ENCODE measurements at places on chromosomes 4 and X.

DNA sequence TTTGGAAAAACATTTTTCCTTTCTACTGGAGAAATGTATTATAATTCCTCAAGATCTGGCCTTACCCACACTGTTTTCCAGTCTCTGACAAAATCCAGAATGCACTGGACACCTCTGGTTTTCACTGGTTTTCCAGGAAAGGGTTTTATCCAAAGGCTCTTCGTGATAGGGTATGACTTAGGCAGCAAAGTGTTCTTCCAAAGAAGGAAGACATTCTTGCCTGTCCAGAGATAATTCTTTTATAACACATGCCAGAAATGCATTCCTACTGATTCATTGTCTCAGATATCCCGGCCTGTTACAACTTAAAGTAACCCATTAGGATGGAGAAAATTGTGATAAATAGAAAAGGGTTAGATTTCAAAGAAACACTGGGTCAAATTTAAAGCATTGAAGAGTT, 2343.1 kb downstream of the PCDH7 start:
- no peak for DNase-seq

GRCh38 chr4:24778464-24779225, 16.7 kb upstream of the SOD3 start:
- no peak for DNase-seq

DNA sequence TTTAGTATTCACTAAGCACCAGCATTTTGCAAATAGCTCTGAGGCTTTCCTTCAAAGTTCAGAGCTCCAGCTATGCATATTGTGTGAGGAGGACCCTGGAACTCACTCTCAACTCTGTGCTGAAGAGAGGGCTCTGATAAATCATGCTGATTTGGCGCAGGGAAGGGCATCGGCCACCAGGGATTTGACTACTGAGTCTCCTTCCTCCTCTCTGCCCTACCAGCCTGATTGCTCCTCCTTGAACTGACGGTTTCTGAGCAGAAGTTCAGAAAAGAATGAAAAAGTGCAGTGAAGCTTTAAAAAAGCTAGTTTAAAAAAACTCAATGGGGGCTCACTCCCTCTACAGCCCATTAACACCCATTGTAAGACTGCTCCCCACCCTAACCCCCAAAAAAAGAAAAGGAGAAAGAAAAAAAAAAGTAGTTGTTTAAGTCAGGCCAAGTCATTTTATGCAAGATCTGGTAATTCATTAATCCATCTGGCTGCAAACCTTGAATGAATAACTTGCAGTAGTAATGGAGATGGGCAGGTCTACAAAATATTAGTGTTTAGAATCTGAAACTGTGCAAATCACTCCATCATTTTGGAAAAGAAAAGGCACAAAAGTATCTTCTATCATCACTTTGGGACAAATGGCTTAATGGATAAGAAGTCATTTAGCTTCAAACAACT, 13.3 kb downstream of the PPARGC1A start:
- DNase-seq = no peak

DNA sequence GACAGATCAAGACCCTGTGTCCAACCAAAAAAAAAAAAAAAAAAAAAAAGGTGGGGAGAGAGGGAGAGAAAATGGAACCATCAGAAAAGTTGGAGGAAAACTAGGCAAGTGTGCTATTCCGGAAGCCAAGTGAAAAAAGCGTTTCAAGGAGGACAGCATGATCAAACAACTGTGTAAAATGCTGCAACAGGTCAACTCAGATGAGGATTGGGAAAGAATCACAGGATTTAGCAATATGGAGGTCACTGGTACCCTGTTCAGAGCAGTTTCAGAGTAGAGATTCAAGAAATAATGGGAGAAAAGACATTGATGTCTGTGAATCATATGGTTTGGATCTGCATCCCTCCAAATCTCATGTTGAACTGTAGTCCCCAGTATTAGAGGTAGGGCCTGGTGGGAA, 47.5 kb downstream of the TIGD4 start:
- DNase-seq = no peak

DNA sequence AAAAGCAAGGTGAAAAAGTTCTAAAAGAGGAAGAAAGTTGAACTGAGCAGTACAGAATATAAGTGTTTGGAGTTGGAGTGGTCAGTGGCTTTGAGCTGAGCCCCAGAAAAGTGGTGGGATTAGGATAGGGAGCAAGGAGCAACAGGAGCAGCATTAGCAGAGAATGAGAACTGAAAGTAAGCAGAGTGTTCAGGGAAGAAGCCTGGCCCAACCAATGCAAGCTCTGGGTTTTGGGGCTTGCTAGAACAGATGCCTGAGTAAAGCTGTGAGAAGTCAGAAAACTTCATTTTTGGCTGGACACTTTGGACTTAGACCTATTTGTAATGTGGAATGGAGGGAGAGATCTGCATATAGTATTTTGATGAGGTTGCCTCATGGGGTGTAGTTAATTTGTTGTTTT, 17.8 kb downstream of the JADE1 start:
- DNase-seq = no peak

DNA sequence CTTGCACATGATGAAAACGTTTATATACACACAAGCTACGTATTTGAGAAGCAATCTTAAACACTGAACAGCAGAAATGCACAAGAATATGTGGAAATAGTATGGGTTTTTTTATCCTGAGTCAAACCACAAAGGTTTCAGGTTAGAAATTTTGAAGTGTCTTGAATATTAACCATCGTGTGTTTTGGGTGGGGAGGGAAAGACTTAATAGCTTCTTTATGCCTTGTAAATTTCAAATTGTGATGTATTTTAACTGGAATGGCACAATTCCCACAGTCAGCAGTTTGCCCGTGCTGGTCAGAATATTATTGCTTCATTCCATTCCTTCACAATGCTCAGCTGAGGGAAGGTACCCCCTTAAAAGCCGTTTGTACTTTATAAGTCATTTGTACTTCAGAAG, 67.4 kb upstream of the WDR1 start:
- DNase-seq = no peak

DNA sequence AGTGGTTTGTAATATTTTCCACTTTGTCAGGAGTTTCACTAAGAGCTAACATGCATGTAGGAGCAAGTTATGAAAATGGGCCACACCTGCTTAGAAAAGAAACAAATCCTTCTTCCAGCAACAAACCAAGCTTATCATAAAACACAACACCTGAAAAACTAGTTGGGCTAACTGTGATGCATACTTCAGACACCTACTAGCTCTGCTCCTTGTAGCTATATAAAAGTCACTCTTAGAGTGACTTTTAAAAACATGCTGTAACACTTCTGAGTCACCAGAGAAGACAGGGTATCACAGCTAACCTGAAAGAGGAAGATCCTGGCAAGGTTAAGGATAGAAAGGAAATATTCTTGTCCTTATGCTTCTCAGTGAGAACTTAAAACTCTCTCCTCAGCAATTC, 3.6 kb upstream of the SLAIN2 start:
- no peak for DNase-seq

DNA sequence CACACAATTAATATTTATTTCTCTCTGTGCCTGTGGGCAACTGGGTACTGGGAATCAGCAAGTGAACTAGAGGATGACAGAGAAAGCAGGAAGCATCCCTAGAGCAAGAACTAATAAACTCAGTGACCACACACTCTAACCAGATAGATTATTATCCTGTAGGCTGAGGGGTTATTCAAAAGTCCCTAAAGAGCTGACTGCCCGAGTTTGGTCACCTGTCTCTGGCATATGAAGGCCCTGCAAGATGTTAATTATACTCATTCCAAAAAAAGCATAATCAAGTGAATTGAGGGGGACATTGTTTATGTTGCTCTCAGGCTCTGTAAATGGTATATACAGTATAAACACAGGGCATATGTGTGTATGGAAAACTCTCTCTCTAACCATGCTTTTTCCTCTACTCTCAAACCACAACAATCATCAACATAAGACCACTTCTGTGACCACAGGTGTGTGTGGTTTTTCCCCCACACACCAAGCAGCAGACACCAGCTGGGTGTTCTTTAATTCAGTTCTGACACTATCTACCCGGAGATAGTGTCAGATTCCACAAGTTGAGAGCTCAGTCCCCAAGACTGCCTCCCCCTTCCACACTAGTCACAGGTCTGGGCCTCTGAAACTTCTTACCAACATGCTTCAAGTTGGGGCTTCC, 6.2 kb upstream of the HPSE start:
- DNase-seq = no peak

DNA sequence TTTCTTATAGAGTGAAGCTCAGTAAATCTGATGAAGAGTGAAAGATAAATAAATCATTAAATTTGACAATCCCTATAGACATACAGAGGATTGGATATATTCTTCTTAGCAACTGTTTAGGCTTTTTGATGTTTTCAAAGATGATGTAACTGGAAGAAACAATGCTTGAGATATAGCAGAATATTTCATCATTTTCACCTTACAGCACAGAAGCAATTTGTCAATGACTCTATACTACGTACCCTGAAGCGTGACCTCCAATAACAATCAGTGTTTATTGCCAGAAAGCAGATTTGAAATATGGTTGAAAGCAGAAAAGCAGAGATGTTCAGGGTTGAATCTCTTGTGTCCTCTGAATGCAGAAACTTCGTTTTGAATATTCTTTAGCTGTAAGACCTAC, 228.4 kb downstream of the DTHD1 start:
- DNase-seq = no peak

DNA sequence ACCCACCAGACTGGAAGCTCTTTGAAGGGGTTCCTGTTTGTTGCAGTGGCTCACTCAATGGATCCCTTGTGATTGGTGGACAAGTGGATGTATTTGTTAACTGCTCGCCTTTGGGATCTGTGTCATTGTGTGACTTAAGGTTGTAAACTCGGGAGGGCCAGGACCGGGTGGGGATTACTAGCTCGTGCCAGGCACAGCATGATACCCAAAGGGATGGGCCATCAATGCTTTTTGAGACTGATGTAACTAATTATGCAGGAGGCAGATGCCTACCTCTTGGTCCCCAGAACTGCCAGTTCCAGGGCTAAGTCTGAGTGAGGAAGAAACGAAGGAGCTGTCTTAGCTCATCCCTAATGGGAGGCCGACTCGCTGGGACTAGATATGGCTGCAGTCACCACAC, 27.7 kb downstream of the UTP14A start:
- no peak for DNase-seq

DNA sequence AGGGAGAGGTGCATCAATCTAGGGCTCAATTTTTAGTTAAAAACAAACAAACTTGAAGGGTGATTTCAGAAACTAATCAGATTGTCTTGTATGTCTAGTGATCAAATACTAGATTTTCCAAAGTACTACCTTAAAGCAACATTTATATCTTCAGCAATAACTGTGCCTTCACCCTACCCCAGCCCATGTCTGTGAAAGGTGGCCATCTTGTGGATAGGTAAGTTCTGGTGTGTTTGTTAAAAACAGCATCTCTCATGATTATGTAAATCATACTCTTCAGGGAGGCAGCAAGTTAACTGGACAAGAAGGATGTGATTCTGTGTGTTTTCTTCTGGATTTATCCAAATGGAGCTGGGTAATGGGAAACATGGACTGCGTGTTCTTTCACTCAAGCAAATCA, 81.4 kb upstream of the ACSL1 start:
- DNase-seq = no peak

- no peak for DNase-seq
Measured at GRCh38 chrX:30181353-30181752, 34.0 kb upstream of the MAGEB2 start.

- DNase-seq = no peak
Measured at GRCh38 chr4:159273141-159273438, 170.2 kb downstream of the RAPGEF2 start.

- DNase-seq = no peak
Measured at GRCh38 chr4:159169404-159170302, 66.8 kb downstream of the RAPGEF2 start.

GRCh38 chrX:11778230-11778629, 20.2 kb downstream of the MSL3 start:
- no peak for DNase-seq

- no peak for DNase-seq
Measured at GRCh38 chr4:119313237-119313636, 8.7 kb downstream of the FABP2 start.

- no peak for DNase-seq
Measured at GRCh38 chrX:37302569-37302968, 46.6 kb upstream of the PRRG1 start.

GRCh38 chr4:41148931-41149330, 65.4 kb downstream of the APBB2 start:
- no peak for DNase-seq

GRCh38 chr4:24273136-24273535, 311.2 kb downstream of the DHX15 start:
- no peak for DNase-seq

DNA sequence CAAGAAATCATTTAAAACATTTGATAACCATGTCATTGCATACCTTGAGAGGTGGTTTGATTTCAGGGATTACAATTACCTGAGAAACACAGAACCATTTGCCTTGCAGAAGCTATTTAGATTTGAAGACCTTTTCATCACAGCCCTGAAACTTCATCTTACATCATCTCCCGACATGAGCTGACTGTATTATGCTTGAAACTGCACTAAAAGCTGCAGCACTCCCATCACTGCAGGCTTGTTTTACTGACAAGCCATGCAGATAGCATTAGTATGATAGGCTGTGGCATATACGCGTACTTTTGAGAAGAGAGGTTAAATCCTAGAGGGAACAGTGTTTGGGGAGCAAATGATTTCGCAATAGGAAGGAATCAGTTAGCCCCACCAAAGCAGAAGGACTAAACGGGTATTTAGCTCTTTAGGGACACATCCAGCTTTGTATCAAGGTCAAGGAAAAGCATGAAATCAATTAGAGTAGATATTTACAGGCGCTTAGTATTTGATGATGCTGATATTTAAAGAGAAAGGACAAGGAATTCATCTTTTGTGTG, 133.2 kb upstream of the DIAPH2 start:
- no peak for DNase-seq

DNA sequence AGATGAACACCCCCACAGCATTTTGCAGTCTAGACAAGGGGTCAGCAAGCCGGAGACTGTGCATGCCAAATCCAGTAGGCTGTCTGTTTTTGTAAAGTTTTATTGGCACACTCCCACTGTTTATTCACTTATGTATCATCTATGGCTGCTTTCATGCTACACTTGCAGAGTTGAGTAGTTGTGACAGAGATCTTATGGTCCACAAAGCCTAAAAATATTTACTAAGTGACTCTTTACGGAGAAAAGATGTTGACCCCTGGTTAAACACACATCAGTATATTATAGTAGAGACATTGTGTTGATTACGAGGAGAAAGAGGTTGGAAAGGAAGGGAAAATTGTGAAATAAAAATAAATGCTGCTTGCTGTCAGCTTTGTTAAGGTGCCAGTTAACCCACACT, 2.2 kb upstream of the LHFPL1 start:
- no peak for DNase-seq

All from stimulated activated CD4-positive, alpha-beta T cell treated with anti-CD3 and anti-CD28 coated beads, Interleukin-15, amount 100 ng/mL, for 48 hours (primary cell).